Cortex of kidney (tissue), 1 donor: ENCODE measurements at places on chromosomes 4 and X.

DNA sequence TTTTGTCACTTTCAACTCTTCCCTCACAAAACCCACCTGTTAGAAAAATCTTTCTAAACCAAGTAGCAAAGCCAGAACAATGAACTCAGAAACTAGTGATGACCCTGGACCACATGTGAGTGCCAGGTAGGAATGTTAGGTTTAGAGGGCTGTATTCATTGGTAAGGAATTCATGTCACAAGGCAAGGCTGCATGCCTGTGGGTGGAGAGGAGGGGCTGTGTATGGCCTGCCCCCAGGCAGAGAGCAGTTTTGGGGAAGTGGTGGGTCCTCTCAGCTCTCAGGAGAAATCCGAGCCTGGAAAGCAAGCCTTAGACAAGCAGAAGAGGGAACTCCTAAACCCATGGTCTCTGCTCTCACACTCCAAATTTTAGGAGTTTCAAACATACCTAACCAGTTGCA, 2.4 kb downstream of the RNF175 start:
- DNase-seq, result no peak

- no peak for DNase-seq
These were observed 127.8 kb upstream of the TBL1X start for GRCh38 chrX:9337046-9337445.

GRCh38 chr4:127623797-127624083, 9.0 kb upstream of the INTU start:
- DNase-seq, result no peak

DNA sequence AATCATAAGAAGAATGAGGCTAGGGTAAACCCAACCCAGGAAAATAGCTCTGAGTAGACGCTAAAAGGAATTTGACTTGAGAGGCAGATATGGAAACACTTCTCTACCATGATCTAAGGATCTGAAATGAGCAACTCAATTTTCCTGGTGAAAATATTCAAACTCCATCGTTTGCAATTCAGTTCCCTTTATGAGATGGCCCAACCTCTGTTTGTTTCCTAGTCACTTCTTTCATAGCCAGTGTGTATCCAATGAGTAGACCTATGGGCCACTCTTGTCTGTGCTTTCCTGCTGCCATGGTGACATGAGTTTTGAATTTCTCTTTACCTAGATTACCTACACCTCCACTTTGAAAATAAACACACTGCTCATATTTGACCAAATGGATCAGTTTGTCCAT, 176.2 kb upstream of the GPRIN3 start:
- DNase-seq, result no peak

- no peak for DNase-seq
These were observed 125.3 kb downstream of the CCNG2 start for GRCh38 chr4:77282305-77282704.

- DNase-seq, result no peak
These were observed 14.3 kb upstream of the FAM13A start for GRCh38 chr4:89071311-89071710.

GRCh38 chr4:134117392-134118183, 84.0 kb downstream of the PABPC4L start:
- DNase-seq, result no peak
